ENCODE measurements at places on chromosomes 6 and 20. TPM values are rescaled to one million over a fixed set of nuclear protein-coding genes. Genes with fewer than 3 reads are reported as not detected.

MEI4 gene
- total RNA-seq = not detected

XKR7 gene
- not detected for total RNA-seq

MAFB gene
- 0.16 TPM for total RNA-seq

FANCE gene
- total RNA-seq = 2.6 TPM

CST7 gene
- total RNA-seq = not detected

WFDC10B gene
- total RNA-seq = not detected

CENPQ gene
- 4.7 TPM for total RNA-seq

BPIFB4 gene
- not detected for total RNA-seq

TENT5A gene
- total RNA-seq = 0.82 TPM

ADGRG6 gene
- 38.2 TPM for total RNA-seq

OR2H1 gene
- total RNA-seq = not detected

TBC1D22B gene
- 4.4 TPM for total RNA-seq

KCNB1 gene
- 4.3 TPM for total RNA-seq

KCNK5 gene
- total RNA-seq = 1.3 TPM

HEY2 gene
- total RNA-seq = 0.07 TPM

PROKR2 gene
- total RNA-seq = not detected

CUL9 gene
- 7.9 TPM for total RNA-seq

CALHM6 gene
- not detected for total RNA-seq

NKX2-2 gene
- not detected for total RNA-seq

MAD2L1BP gene
- total RNA-seq = 33.7 TPM

CYP39A1 gene
- not detected for total RNA-seq

FKBP1C gene
- 2.0 TPM for total RNA-seq

Data from A549 treated with GW870086 at 1 μM for 4 hours (cell line).